ENCODE measurements at places on chromosomes 12 and 14.

GRCh38 chr14:102479777-102480176 lies 29.8 kb downstream of the ANKRD9 start:
- DNase-seq = no peak

- no peak for DNase-seq
Observed at GRCh38 chr14:93493054-93493453, 62.3 kb downstream of the UNC79 start.

- DNase-seq = no peak
Observed at GRCh38 chr12:121592320-121592719, 11.5 kb upstream of the KDM2B start.

GRCh38 chr12:53299101-53299453 lies 418 bp upstream of the MYG1 start:
- DNase-seq = peak; percentile 9

GRCh38 chr14:101626331-101626730 lies 65.0 kb downstream of the DIO3 start:
- no peak for DNase-seq

GRCh38 chr14:105931808-105932483 lies 405.6 kb downstream of the TMEM121 start:
- no peak for DNase-seq

DNA sequence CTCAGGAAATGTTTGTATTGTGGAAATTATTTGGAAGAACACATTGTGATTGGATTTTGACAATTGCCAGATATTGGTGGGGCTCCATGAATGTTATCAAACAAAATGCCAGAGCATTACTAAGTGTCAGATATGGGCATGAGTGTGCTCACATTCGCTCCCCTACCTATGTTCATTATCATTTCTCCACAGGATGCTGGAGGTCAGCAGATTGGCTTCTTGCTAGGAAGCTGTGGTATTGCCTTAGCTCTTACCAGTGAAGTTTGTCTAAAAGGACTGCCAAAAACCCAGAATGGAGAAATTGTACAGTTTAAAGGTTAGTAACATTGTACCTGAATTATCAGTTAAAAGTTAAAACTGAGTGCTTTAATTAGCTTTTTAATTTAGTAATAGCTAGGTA lies 78.3 kb upstream of the ATF1 start:
- no peak for DNase-seq

DNA sequence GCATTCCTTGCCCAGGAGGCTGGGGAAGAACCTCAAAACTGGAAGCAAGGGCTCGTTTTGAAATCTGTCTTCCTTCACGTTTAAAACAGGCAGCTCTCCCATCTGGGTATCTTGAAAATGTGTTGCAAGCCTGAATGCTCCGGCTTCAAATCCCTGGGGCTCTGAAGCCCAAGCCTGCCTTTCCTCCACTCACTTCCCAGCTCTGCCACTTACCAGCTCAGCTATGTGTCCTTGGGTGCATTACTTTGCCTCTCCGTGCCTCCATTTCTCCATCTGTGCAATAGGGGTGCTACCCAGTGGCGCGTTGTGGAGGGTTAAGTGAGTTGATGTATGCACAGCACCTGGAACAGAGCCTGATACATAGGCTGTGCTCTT lies 97.6 kb downstream of the GCH1 start:
- no peak for DNase-seq

GRCh38 chr14:61103541-61104339 lies 122.7 kb downstream of the SLC38A6 start:
- DNase-seq = no peak

DNA sequence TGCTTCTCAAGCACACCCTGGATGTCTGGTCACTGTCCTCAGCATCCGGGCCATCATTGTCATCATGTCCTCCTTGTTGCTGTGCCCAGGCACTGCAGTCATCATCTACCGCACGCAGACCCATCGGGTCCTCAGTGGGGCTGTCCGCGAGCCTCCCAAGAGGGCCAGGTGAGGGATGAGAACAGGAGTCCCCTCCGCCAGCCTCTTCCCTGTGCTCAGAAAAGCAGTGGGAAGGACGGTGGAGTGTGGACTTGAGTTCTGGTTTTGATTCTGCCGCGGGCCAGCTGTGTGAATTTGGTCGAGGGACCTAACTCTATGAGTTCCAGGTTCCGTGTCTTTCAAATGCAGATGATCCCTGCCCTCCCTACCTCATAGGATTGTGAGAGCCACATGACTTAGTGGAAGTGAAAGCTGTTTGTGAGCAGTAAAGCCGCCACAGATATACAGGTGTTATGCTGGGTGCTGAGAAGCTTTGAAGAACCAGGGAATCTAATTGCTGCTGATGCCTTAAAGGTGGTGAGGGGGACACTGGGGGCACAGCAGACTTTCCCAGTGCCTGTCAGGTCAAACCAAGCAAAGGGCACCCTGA lies 122.9 kb upstream of the RAP1B start:
- DNase-seq = no peak

- no peak for DNase-seq
Observed at GRCh38 chr12:879641-880040, 69.9 kb downstream of the RAD52 start.

DNA sequence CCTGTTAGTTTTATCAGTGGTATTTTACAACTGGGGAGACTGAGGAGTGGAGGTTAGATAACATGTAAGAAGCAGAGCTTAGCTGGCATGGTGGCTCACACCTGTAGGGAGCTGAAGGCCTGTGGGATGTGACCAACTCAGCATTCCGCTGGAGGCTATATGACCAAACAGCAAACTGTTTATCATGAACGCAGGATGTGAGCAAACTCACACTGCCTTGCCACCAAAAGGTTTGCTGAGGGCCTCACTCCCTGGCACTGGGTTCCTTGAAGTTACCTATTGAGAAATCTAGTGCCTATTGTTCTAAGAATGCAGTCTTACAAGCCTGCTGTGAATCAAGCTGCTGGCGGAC lies 23.4 kb downstream of the JKAMP start:
- DNase-seq = no peak

DNA sequence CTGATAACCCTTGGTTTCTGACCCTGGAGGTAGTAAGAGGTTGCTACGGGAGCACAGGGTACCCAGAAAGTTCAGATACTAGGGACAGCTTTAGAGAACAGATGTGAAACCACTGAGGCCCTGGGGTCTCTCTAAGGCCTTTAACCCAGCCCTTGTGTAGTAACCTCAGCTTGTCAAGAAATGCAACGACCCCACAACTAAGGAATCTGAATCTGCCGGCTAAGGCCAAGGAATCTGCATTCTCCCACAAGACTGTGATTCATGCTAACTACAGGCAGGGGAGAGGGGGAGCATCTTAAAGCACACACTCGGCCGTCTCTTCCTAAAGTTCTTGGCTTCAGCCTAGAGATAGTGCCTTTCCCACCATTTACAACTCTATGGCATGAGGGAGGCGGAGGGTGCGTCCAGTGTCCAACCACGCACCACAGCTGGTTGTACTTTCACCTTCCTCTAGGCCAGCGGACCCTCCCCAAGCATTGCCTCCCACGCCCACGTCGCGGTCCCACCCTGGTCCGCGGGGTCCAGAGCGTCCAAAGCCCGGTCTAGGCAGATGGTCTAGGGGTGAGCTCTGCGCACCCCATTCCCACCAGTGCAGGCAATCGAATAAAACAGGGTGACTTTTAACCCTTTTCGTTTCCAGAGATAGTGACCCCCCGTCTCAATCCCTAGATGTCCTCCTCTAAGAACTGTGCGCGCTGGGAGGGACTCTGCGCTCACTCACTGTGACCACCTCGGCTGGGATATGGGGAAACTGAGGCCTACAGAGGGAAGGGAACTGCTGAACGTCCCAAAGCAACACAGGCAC lies 735 bp upstream of the VASH1 start:
- no peak for DNase-seq

GRCh38 chr12:60842181-60842580 lies 1246.4 kb downstream of the SLC16A7 start:
- no peak for DNase-seq

GRCh38 chr14:58805605-58806409 lies 168.0 kb downstream of the DACT1 start:
- no peak for DNase-seq

GRCh38 chr12:23368590-23368989 lies 580.9 kb downstream of the SOX5 start:
- no peak for DNase-seq

All from activated gamma-delta T cell treated with anti-CD3 and anti-CD28 coated beads, Interleukin-2, amount 50 U/mL, for 16 hours (primary cell).